ENCODE measurements at places on chromosomes 4 and X.

- DNase-seq = no peak
Observed at GRCh38 chr4:142416711-142417275, 429.3 kb downstream of the INPP4B start.

DNA sequence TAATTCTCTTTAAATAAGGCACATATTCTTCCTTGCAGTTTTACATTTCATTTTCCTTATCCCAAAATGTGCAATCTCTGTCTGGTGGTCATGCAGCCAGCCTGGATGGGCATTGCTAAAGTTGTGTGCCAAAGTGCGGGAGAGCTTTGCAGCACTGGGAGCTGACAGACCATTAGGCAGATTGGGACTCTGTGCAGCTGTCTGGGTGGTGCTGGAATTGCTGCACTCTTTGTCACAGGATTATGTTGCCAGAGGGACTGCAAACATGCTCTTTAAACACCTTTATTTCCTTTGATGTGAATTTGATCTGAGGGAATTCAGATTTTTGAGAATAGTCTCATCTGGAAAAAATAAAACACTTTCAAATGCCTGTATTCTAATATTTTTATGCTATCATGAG lies 956.2 kb upstream of the DIAPH2 start:
- no peak for DNase-seq

DNA sequence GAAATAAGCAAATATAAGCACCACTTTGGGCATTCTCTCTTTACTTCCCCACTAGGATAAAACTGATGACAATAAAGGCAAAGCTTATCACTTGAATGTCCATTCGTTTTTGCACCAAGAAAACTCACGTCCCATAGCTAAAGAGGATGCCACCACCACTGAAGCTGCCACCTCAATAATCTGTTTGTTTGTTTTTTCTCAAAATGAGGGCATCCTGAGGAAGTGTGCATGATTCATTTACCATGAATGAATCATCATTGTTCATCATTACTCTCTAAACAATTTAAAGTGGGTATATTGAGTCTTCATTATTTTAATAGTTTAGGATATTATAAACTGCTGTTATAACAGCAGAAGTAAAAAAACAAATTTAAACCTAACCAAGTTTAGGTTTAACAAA lies 168.2 kb downstream of the DCTD start:
- no peak for DNase-seq

DNA sequence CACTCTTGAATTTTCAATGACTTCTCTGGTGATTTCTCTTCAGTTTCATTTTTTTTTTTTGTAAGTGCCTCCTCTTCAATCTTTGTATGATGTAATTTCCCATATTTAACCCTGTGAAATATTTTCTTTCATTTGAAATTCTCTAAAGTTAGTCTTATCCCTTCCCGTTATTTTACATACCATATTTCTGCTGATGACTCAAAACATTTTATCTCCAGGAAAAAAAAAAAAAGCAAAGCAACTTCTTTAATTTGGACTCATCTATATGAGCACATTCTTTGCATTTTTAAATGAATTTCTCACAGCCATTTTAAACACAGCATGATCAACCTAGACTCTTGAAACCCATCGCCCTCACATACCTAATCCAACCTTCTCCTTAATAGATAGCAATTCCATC lies 1831.4 kb downstream of the ARAP2 start:
- no peak for DNase-seq

DNA sequence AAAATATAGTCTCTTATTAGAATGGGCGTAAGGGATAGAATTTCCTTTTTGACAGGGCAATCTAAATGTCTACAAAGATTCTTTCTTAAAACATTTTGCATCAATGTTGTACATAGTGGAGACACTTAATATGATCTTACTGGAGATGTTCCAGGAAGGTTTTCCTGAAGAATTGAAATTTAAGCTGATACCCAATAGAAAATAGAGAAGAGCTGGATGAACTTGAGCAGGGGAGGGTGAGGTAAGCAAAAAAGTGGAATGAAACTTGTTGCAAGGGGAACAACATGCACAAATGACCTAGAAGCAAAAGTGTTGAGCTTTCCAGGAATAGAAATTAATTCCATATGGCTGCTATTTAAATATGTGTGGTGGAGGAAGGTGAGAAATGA lies 19.7 kb downstream of the SLAIN2 start:
- DNase-seq = no peak

Measured in MG63 (cell line).